ENCODE measurements at places on chromosomes 3 and 15.

- no peak for DNase-seq
Measured at GRCh38 chr3:88611826-88612326, 462.1 kb downstream of the C3orf38 start.

GRCh38 chr15:34185666-34186065 lies 24.2 kb downstream of the KATNBL1 start:
- DNase-seq: no peak

DNA sequence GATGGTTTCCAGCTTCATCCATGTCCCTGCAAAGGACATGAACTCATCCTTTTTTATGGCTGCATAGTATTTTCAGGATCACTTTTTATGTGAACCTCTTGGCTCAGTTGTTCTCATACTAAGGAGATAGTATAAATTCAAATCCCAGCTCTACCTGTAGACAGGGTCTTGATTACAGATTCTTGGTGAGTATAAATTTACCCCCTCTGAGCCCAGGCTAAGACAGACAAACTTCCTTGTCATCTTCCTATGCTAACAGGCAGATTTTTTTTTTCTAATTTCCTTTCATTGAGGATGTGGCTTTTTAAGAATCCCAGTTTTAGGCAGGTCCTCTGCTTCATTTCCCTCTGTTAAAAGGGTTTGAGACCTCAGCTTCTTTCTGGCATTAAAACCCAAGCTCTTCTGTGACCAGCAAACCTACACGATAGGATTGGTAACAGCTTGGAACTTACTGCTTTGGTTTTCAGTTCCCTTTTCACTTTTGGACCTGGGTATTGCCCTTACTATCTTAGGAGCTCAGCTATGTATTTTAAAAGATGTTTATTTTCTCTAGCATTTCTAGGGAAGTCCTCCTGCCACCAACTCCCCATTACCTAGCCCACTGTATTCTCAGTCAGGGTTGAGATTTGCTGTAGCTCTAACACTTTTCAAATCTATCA lies 72.5 kb downstream of the VPS8 start:
- DNase-seq: no peak

DNA sequence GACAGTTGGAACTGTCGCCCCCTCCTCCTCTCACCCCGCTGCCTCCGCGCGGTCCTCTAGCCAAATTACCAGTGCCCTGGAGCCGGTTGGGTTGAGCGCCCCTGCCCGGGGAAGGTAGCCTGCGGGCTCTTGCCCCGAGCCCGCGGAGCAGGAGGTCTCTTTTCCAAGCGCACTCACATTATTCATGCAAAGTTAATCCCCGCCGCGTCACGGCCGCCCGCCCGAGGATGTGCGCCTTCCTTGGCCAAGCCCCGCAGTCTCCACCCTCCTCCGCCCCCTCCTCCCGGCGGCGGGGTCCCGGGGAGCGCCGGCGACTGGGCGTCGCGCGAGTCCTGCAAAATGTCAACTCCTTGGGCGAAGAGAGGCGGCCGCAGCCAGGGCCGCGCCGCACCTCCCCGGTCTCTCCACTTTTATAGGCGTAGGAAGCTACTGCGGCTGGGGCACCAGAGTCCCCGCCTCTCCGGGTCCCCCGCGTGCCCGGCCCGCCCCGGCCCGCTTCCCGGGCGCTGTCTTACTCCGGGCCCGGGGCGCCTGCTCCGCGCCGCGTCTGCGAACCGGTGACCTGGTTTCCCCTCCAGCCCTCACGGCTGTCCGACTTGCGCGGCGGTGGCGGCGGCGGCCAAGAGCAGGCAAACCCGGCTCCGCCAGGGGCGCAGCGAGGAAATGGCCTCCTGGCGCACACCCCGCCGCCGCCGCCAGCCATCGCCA lies at the start of gene THRB:
THRB (minus strand) TSS at position 233 of the 708 bp plus-strand sequence.
- DNase-seq: no peak

GRCh38 chr3:192916371-192917027 lies 1.2 kb downstream of the MB21D2 start:
- DNase-seq: no peak

- no peak for DNase-seq
Measured at GRCh38 chr15:77529394-77530159, 103.1 kb downstream of the LINGO1 start.

DNA sequence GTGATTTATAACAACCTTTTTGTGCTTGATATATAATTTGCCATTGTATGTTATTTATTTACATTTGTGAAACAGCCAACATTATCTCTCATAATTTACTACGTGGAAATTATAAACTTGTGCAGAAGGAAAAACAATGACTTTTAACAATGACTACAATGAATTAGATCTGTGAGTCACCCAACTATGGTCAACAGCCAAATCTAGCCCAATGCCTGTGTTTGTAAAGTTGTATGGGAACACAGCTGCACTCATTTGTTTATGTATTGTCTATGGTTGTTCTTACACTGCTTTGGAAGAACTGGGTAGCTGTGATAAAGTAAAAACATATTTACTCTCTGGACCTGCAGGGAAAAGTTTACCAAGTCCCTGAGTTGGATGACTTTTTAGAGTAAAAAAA lies 110.4 kb downstream of the OTOL1 start:
- no peak for DNase-seq

GRCh38 chr15:37090543-37091175 lies 9.7 kb downstream of the MEIS2 start:
- DNase-seq: no peak

DNA sequence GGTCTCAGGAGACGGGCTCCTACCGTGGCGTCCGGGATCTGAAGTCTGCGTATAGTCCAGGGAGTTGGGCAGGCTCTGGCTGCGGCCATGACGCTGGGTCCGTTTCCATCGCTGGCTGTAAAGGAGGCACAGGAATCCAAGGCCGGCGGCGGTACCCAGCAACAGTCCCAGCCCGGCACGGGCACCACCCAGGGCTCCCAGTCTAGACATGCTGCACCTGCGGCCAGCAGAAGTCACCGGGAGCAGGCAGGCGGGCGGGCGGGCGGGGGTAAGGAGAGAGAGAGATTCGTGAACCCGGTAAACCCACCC lies 526 bp downstream of the RMDN3 start:
- DNase-seq: no peak

DNA sequence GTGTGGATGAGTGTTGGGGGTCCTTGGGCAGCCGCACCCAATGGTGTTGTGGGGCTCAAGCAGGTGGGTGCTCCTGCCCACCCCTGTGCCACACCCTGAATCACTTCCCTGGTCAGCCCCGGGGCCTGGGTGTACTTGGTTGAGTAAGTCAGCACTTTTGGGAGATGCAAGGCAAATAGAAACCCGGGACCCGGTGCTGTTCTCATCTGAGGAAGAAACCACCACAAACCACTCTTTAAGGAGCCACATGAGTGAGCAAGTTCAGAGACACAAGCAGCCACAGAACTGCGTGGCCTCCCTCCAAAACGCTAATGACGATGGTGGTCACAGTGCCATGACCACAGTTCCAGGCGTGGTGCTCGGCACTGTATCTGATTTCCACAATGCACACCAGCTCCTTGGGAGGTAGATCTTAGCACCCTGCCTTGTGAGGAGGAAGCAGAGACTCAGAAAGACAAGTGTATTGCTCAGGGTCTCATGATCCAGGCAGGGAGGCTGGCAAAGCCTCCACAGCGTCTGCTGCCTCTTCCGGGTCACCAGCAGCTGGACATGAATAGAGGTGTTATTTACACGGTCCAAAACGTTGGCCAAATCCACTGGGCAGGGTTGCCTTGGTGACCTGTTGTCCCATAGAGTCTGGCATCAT lies 118.2 kb upstream of the ALDH1A3 start:
- no peak for DNase-seq

- no peak for DNase-seq
Measured at GRCh38 chr3:16837602-16838001, 47.2 kb upstream of the PLCL2 start.

GRCh38 chr15:64096668-64097384 lies 1.0 kb downstream of the SNX1 start:
- no peak for DNase-seq

- DNase-seq: no peak
Measured at GRCh38 chr3:140131895-140132294, 196.9 kb downstream of the CLSTN2 start.

GRCh38 chr15:50993598-50993997 lies 85.1 kb downstream of the AP4E1 start:
- DNase-seq: no peak

DNA sequence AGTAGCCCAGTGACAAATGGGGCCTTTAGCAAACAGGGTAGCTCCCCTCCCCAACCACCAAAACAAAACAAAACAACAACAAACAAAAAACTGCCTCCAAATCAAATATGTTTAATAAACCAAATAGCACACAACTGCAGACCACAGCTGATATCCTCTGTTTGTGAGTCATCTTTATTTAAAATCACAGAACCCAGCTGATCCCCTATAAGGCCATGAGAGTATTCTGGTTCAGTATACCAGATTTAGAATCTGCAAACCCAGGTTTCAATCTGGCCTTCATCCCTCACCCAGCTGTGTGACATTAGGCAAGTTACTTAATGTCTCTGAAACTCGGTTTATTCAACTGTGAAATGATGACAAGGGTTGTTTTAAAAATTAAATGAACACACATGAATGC lies 124.5 kb downstream of the SUCLG2 start:
- no peak for DNase-seq

- no peak for DNase-seq
Measured at GRCh38 chr3:48004694-48005093, 11.5 kb downstream of the MAP4 start.

DNA sequence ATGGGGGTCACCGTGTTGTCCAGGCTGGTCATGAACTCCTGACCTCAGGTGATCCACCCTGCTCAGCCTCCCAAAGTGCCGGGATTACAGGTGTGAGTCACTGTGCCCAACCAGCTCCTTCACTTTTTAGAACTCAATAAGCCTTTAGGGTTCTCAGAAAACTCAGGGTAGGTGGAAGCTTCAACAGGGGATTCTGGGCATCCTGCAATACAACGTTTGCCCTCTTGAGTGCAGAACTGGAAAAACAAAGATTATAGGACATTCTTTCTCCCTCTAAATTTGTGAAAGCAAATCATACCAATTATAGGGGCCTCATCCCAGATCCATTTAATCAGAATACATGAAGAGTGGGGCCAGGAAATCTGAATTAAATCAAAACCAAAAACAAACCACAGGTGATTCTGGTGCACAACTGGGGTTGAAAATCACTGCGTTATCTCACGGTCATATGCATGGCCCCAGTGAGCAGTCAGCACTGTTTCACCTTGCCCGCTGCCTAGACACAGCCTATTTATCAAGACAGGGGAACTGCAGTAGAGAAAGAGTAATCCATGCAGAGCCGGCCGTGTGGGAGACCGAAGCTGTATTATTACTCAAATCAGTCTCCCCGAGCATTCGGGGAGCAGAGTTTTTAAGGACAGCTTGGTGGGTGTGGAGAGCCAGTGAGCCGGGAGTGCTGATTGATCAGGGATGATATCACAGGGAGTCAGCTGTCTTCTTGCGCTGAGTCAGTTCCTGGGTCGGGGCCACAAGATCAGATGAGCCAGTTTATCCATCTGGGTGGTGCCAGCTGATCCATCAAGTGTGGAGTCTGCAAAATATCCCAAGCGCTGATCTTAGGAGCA lies 58.4 kb downstream of the TMEM44 start:
- no peak for DNase-seq

DNA sequence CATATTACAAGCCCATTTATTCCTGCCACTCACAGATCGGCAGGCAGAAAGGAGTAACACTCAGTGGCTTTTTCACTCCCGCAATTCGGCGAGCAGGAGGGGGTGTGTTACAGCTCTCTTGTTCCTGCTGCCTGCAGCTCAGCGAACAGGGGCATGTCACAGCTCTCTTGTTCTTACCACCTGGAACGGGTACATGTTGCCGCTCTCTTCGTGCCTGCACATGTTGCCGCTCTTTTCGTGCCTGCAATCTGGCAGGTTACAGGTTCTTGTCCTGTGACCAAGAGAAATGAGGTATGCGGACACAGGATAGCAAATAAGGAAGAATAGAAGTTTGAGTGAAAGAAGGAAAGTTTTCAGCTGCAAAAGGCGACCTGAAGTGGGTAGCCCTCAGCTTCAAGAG lies 761.4 kb downstream of the NAALADL2 start:
- DNase-seq: no peak

GRCh38 chr15:78075490-78076230 lies 1.9 kb downstream of the TBC1D2B start:
- no peak for DNase-seq

GRCh38 chr15:69543681-69544364 lies 91.2 kb downstream of the RPLP1 start:
- DNase-seq: no peak

DNA sequence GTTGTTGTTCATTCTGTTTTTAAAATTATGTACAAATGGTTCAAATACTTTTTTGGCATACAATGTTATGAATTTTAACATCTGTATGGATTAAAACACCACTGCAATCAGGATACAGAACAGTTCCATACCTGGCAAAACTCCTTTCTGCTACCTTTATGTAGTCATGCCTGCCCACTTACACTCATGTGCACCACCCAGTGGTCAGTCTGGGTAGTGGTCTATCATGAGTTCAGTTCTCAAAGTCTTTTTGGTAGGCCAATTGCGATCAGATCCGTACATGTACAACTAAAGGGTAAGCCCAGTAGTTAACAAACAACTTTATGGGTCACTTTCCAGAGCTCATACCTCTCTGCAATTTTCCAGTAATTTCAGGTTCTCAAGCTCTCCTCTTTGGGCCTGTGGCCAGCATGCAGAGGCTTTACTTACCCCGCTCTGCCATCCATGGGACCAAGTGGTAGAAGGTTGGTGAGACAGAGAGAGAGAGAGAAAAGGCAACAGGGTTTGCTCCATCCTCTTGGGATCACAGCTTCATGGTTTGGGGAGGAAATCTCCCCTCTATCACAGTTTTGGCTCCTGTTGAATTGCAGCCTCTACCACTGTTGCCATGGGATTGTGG lies 63.9 kb upstream of the FAM98B start:
- no peak for DNase-seq

GRCh38 chr15:36483409-36483808 lies 96.0 kb upstream of the CDIN1 start:
- DNase-seq: no peak

GRCh38 chr15:58344213-58345070 lies 87.3 kb upstream of the LIPC start:
- DNase-seq: no peak

- no peak for DNase-seq
Measured at GRCh38 chr3:149437710-149438109, 36.8 kb upstream of the TM4SF4 start.

DNA sequence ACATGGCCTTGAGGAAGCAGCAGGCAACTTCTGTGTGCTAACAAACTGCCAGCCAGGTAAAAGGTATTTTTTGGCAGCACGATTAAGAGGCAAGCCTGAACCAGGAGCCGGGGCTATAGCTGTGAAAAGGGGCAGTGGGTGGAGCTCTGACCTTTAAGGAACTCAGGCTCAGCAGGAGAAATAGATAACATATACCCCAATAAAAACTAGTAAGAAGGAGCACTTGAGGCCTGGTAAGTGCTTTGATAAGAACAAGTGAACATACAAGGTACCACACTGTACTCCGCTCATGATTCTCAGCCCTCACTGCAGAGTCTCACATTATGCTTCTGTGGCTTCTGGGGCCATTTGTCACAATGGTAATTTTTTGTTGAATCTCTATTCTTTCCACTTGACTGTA lies 5.4 kb downstream of the FYCO1 start:
- no peak for DNase-seq

Measured in AG09309 (cell line).